ENCODE measurements at places on chromosomes 3 and 15.

GRCh38 chr15:56795502-56795901 lies 62.2 kb upstream of the ZNF280D start:
- no peak for DNase-seq

- no peak for DNase-seq
Observed at GRCh38 chr3:177776661-177777101, 579.4 kb upstream of the TBL1XR1 start.

DNA sequence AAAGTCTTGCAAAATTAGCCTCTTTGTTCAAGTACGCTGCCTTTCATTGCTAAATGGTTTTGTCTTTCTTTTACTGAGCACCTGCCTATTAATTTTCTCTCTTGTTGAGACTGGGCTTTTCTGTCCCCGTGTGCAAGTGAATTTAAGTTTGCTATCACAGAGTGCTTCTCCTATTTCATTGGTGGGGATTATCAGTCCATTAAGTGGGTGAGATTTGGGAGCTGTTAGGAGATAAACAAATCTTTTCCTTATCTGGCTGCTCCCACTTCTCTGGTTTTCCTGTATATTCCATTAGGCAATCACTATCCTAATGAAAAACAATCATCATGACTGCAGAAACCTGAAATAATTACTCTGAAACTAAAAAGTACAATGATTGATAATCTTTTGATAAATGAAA lies 254.2 kb downstream of the NR1D2 start:
- no peak for DNase-seq

- no peak for DNase-seq
Observed at GRCh38 chr15:83854321-83854720, 200.4 kb downstream of the ADAMTSL3 start.

DNA sequence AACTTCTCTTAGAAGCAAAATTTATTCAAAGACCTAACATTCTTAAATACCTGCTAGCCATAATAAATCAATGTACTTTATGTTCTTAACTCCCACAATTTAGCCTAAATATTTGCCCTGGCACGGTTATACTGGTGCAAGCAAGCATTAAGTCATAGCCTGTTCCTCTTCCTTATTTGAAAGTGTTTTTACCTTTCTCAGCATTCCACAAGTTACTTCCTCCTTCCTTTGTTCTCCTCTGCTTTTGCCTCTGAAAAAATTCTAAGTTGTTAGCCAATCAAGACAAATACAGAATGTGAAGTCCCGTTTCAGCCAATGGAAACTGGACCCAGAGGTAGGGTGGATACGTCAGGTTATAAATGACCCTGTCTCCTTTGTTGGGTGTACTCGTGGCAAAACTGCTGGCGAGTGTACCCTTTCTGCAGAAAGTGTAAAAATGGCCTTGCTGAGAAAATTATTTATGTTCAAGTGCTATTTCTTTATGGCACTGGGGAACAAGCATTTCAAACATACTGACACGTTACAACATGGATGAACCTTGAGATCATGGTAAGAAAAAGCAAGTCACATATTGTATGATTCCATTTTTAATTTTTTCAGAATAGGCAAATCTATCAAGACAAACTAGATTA lies 3.1 kb upstream of the TATDN2 start:
- no peak for DNase-seq

GRCh38 chr3:97960993-97961766 lies 11.1 kb downstream of the RIOX2 start:
- no peak for DNase-seq

GRCh38 chr15:83210619-83211018 lies 3.0 kb upstream of the HDGFL3 start:
- DNase-seq = no peak

DNA sequence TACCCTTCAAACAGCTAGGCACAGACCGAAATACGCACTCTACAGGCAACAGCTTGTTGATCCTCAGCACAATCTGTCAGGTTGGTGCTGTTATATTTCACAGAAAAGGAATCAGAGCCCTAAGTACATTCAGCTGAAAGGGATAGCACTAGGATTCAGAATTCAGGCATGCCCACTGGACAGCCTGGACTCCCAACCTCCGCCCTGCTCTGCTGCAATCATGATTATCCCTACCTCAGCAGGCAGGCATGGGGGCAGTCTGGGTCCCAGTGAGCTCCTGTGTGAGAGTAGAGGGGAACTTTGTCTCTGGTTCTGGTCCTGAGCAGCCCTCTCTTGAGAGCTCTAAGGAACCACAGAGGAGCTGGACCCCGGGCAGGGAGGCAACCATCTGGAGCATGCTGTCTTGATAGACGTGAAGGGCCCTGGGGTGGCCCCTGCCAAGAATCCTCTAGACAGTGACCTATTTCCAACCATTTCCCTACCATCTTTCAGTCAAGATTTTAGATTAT lies 23.4 kb upstream of the NOX5 start:
- DNase-seq = no peak

GRCh38 chr3:13550423-13550690 lies 1.4 kb downstream of the FBLN2 start:
- DNase-seq = no peak

DNA sequence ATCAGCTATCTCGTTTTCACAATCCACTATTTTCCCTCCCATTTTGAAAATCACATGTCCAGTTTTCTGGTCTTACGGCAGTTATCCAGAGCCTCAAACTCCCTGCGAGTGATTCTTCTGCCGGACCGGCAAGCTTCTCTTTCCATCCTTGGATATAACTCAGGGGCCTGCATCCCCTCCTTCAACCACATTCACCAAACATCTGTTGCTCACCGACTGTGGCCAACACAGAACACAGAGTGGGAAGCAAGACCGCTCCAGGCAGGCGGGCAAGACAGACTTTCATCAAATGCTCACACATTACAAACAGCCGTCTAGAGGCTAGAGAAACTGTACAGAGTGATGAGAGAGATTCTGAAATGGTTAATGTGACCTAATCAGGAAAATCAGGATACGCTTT lies 7.6 kb upstream of the SLC12A8 start:
- DNase-seq = no peak

Measured in activated CD4-positive, alpha-beta T cell treated with anti-CD3 and anti-CD28 coated beads for 1 hour (primary cell).